T-helper 2 cell (primary cell): ENCODE measurements at places on chromosomes 11 and 22.

- DNase-seq = no peak
These were observed 40.5 kb upstream of the DDI1 start for GRCh38 chr11:103995896-103996295.

DNA sequence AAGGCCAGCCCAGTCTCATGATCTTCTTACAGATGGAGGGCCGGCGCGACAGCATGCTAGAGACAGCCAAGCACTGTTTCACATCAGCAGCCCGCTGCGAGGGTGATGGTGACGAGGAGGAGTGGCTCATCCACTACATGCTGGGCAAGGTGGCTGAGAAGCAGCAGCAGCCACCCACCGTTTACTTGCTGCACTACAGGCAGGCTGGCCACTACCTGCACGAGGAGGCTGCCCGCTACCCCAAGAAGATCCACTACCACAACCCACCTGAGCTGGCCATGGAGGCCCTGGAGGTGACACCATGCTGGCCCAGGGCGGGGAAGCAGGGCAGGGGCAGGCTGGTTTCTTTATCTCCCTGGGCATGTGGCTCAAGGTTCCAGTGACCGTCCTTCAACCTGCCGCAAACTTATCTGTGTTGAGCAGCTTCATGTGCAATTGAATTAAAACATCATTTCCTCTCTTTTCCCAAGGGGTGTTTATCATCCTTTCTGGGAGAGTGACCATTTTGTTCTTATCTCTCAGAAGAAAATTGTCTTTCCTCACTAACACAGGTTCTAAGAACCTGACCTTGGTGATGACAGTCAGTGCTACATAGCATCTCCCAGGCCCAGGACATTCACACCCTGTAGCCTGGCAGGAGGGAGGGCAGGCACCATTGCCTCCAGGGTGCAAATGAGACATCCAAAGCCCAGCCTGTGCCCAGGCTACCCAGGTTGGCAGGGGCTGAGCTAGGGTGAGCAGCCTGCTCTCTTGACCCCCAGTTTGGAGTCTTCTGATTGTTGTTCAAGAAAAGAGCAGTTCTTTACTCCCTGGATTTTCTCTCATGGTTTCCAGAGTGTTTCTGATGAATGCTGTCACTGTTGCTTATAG lies 80.7 kb downstream of the CABIN1 start:
- no peak for DNase-seq

GRCh38 chr11:132704781-132705375 lies 827.4 kb downstream of the OPCML start:
- DNase-seq = no peak

DNA sequence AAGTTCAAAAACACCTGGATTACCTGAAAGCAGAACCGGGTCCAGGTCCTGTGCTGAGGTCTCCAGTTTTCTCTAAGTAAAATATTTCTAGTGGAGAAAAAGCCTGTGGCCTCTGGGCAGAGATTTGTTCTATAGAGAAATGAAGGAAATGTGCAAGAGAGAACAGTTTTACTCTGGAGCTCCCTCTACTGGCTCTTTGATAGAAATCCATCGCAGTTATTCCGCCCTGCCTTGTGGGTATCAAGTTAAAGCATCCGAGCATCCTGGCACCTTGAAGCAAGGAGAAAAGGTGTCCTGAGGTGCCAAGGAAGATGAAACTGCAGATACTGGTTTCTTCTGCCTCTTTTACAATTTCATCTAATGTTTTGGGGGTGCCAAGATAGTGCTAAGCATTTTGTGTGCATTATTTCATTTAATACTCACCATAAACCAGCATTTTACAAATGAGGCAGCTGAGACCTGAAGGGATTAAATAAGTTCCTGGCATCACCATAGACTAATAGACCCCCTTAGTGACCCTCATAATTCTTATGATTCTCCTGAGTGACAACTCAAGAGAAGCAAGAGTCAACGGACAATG lies 113.1 kb upstream of the HSD17B12 start:
- no peak for DNase-seq

- DNase-seq = no peak
These were observed 4.1 kb upstream of the TSSC4 start for GRCh38 chr11:2396471-2396870.

- peak; percentile 49 for DNase-seq
These were observed 41.8 kb downstream of the TST start for GRCh38 chr22:36977401-36977861.

- DNase-seq = no peak
These were observed 41.3 kb downstream of the POU2F3 start for GRCh38 chr11:120281143-120281795.

- DNase-seq = no peak
These were observed 94.7 kb upstream of the RASSF10 start for GRCh38 chr11:12914400-12914912.

GRCh38 chr11:94030059-94030458 lies 8.9 kb downstream of the HEPHL1 start:
- no peak for DNase-seq

DNA sequence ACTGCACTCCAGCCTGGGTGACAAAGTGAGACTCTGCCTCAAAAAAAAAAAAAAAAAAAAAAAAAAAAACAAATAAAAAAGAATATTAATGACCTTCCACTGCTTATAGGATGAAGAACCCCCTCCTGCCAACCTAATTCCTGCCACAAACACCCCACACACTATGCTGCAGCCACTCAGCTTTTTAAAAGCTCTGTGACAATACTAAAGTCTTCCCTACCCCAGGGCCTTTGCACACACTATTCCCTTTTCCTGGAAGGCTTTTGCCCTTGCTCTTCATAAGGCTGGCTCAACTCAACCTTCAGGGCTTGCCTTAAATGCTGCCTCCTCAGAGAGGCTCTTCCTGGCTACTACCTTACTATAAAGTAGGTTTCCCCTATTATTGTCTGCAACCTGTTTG lies 10.8 kb upstream of the KCNJ11 start:
- no peak for DNase-seq

DNA sequence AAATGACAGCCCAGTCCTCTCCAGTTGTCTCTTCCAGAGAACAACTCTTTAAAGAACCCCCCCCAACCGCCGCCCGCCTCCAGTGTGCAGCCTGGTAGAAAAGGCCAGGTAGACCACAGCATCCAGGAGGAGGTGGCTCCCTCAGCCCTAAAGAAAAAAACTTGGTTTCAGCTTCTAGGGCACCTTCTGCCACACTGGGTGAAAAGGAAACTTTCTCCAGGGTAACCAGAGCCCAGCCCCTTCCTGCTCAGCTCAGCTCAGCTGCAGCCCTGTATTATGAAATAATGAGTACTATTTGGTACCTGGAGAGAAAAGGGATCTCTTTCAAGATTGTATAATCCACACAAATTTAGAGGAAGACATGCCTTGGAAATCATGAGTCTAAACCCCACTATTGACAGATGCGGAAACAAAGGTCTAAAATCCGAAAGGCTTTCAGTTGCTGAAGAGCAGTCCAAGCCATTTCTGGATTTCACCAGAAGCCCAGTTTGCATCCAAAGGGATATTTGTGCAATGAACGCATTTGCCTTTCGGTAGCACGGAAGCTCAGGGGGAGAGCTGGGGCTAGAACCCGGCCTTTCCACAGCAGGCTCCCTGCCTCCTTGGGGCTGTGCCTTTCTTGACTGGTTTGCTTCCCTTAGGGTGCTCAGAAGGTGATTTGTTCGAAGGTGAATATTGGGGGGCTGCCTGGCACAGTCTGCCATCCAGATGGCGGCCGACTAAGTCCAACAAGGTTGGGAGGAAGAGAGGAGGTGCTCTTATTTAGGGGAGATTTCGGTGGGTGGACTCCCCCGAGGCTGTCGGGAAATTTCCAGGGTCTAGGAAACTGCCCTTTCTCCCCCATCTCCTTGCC lies 3.3 kb downstream of the FXYD6 start:
- DNase-seq = peak; percentile 17

GRCh38 chr11:15370495-15371147 lies 255.9 kb downstream of the INSC start:
- DNase-seq = no peak

DNA sequence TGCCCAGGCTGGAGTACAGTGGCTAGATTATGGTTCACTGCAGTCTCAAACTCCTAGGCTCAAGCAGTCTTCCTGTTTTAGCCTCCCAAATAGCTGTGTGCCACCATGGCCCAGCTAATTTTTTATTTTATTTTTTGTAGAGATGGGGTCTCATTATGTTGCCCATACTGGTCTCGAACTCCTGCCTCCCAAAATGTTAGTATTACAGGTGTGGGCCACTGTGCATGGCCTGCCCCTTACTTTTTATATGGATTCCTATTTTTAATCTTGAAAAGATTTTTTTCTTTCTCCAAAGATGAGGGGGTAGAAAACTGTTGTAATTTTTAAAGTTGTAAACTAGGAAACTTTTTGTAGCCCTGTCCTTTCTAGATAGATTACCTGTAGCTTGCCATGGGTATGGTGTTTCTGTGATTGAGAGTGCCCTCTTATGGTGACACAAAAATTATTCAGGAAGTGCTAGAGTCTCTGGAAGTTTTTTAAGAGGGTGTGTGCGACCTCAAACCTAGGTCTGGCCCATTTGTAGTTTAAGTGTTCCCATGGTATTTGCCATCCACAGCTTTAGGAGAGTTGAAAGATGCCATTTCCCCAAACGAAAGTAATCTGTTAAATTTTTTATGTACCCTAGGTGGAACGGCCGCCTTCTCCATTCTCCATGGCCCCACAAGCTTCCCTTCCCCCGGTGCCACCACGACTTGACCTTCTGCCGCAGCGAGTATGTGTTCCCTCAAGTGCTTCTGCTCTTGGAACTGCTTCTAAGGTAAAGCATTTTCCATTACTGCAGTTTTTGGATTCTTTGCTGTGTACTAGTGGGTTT lies 32.4 kb downstream of the MCAM start:
- DNase-seq = no peak

DNA sequence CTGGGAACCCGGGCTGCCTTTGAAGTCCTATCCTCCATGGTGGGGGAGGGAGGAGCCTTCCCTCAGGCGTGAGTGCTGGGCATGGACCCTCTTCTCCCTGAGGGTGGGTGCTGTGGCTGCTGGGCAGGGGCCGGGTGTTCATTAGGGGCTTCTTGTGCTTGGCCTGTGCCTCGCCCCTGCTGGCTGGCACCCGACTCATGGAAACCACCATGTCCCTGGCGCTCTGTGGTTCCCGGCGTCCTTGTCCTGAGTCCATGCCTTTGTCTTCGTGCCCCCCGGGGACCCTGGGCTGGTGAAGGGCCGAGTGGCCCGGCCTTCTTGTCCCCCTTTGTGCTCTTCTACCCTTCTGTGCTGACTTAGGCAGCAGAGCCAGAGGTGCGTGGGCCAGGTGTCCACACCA lies 23.2 kb downstream of the TPCN2 start:
- no peak for DNase-seq

DNA sequence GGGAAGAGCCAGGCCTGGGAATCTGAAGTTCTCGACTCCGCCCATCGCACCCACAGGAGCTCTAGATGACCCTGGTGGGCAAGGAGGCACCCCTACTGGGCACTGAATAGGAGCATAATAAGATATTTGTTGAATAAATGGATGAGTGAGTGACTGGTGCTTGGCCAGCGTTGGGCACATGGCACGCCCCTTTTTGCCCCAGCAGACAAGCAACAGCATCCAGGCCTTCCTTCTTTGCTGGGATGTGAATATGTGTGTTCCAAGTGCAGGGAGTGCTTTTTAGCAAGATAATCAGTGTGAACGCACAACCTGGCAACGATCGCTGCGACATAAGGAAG lies 443 bp upstream of the CELF1 start:
- DNase-seq = no peak
